ENCODE measurements at places on chromosomes 1 and 21. TPM values are rescaled to one million over a fixed set of nuclear protein-coding genes. Genes with fewer than 3 reads are reported as not detected.

DNA sequence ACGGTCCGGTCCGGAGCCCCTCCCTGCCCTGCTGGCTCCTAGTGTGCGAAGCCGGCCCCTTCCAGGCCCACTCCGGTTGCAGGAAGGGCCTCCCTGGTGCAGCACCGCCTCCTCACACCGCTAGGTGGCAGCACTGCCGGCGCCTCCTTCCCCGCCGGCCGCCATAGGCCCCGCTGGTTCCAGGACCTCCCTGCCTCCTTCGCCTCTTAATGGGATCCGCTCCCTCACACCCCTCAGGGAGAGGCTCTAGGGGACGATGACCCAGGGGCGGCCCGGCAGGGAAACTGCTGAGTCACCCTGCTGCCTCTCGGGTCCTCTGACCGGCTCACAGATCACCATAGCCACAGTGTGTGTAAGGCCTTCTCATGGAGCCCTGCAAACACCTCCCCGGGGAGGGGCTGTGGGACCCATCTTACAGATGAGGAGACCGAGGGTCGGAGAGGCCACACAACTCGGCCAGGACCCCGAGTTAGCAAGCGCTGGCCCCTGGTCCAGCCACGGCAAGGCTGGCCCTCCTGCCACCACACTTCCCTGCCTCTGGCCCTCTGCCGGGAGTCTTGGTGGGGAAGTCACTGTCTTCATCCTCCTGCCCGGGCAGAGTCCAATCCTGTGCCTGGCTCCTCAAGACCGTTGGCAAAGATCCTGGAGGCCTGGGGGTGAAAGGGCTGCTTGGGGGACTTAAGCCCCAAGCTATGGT lies 1.6 kb upstream of the AJAP1 start:
- peak; percentile 8 for DNase-seq

Gene LCE3B
- total RNA-seq: not detected

Gene ADAMTSL4
- 4.3 TPM for total RNA-seq

DNA sequence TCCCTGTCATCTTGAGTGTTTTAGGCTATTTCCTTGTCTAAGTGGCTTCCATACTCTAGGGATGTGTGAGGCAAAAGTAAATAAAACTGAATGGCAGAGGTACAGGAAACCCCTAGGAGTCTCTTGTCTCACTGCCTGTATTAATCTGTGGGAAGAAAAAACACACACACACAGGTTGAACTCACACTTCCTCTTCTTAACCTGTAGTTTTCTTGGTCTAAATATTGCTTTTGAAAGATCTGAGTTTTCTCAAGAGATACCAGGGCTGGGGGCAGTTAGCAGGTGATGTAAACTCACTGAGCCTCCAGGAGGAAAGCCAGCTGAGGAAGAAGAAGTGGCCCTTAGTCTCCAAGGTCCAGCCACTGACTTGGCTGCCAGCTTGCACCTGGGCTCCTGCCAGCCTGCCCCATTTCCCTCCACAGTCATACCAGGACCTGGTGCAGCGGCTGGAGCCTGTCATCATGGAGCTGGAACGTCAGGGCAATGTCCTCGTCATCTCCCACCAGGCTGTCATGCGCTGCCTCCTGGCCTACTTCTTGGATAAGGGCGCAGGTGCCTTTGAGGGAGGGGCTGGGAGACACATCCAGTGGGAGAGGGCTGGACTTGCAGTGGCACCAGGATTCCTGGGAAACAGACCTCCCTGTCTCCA lies 16.9 kb downstream of the PFKFB2 start:
- no peak for DNase-seq

Gene OSCP1
- 4.1 TPM for total RNA-seq

- no peak for DNase-seq
Observed at GRCh38 chr1:93925206-93925605, 16.0 kb upstream of the GCLM start.

DNA sequence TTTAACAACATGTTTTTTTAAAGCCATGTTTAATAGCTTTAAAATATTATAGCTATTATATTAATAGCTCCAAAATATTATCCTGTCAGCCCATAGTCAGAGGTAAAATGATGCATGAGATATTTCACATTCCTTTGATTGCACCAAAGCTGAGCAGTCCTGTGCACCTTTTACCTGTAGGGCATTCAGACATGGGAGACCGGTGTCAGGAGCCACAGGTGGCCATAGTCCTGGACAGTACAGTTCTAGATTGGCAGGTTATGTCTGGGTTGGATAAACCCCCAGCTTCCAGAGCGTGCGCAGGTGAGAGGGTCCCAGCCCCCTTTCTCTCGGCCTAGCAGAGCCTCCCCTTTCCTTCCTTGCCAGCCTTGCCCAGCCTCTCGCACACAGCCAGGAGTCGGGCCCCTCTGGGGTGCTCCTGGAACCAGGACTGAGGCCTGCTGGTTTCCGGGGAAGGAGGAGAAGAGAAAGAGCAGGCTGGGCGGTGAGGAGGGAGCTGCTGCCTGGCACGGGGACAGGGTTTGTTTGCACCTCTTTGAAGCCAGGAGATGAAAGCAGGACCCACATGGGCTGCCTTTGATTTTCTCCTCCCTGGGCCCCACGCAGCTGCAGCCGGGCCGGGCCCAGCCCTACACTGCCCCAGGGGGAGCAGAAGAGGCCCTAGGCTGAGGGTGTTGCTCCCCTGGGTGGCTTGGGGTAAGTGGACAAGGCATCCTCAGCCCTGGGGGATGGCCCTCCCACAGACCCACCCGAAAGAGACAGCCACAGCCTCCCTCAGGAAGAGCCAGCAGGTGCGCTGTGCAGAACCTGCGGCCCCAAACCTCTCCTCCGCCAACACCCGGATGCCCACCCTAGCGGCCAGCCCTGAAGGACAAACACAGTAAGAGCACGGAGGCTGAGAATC lies 75.2 kb upstream of the TARDBP start:
- no peak for DNase-seq

DNA sequence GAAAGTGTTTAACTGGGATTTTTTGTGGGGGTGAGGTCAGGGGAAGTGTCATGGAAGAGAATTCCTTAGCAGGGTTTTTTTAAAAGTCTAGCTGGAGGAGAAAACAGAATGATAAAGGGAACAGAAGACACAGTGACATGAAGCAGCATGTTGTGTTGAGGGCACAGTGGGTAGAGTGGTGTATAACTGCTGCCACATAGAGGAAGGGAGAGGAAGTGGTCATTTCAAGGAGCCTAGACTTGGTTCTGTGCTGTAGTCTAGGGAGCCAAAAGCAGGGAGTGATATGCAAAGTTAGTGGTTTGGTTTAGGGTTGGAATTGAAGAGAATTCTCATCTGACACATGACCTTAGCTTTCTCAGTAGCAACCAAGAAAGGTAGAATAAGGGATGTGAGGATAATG lies 10.2 kb downstream of the EEIG2 start:
- peak; percentile 15 for DNase-seq

DNA sequence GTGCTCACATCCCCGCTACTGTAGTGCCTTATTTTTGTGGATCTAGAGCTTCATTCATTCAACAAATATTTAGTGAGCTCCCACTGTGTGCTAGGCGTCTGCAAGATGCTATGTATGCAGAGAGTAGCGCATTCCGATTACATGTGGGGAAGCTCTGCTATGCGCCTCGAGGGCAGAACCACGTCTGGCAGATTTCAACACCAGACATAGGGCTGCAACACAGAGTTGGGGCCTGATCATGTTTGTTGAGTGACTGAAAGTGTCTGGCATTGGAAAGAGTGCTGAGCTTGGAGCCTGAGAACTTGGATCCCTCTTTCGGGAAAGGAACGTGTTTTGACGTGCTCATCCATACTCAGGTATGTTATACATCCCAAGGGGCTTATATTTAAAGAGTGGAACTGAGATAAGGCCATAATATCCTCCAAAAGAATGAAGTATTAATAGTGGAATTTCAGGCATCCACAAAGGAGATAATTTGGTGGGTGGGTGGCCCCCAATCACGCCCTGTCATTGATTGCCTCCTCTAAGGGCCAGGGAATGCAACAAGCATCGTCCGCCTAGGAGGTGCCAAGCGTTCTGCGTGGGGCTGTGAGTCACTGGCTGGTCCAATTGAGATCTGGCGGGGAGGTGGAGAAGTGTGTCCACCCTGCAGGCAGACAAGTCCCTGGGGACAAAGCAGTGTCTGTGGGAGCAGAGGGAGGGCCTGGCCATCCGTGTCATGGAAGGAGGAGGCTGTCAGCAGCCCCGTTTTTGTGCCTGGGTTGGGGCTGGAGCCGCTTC lies 62.8 kb upstream of the ZBTB40 start:
- DNase-seq: no peak

Measured in HCT116 (cell line).